ENCODE measurements at places on chromosomes 2 and 18. TPM values are rescaled to one million over a fixed set of nuclear protein-coding genes. Genes with fewer than 3 reads are reported as not detected.

- no peak overlapping the region for H3K27ac ChIP-seq
- H3K36me3 ChIP-seq, result no peaks in the 10 kb centered on the region
- H3K27me3 ChIP-seq, result no peaks in the 10 kb centered on the region
- no peak for DNase-seq
Measured at GRCh38 chr2:192379736-192380135, 185.0 kb upstream of the TMEFF2 start.

GRCh38 chr2:235614176-235614860 lies 120.5 kb downstream of the AGAP1 start:
- peaks cover 5% of the 10 kb centered on the region for H3K27me3 ChIP-seq
- no peaks in the 10 kb centered on the region for H3K36me3 ChIP-seq
- no peak for DNase-seq

DNA sequence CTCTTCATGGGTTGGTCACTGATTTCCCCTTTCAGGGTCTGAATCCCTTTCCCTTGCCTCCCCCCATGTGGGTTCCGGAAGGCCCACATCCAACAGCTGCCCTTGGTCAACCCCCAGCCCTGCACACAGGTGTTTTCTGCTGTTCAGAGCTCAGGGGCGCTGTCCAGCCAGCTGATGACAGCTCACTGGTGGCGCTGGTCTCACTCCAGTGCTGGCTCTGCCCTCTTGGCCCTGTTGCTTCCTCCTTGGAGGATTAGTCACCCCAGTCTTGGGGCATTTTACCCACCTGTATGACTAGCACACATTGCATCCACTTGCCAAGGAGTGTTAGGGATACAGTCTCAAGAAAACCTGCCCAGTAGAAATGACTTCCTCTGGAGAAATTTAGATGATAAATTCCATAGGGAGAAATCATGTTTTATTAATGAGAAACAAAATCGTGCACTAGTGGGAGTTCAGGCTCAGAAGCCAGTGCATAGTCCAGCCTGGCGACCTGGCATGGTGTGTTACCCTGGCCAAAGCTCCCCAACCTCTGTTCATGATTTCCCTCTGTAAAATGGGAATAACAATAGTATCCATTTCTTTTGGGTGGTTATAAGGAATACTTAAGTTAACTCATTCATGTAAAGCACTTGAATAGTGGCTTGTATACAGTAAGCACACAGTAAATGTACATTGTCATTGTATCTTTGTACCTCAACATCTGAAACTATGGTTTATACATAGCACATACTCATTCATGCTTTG lies 21.6 kb downstream of the CRIM1 start:
- H3K27me3 ChIP-seq, result peaks cover 1% of the 10 kb centered on the region
- no peaks in the 10 kb centered on the region for H3K36me3 ChIP-seq
- H3K4me3 ChIP-seq, result no peak overlapping the region
- no peak overlapping the region for H3K27ac ChIP-seq
- no peak for DNase-seq

DNA sequence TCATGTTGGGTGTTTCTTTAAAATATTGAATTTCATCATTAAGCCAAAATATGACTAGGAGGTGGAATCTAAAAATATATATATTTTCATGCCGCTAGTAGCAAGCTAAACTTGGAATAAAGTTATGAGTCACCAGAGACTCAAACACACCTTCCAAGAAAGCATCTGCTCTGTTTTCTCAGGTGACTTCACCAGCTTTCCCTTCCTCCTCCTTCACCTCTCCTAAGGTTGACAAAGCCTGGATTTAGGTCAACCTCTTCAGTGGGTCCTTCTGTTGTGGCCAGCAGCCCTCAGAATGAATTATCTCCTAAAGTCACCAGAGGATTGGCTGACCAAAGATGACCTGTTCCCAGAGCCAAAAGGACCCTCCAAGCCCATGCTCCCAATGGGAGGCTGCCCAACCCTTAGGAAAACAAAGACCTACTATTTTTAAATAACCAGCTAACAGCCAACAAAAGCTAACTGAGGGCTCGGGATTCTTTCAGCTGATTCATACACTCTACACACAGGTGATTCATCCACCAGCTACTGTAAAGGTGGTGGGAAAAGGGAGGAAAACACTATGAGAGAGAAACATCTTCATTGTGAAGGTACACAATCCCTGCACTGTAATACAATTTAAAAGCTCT lies 113.9 kb downstream of the MYO5B start:
- H3K27me3 ChIP-seq, result peaks cover 12% of the 10 kb centered on the region
- peaks cover 2% of the 10 kb centered on the region for H3K4me1 ChIP-seq
- H3K4me3 ChIP-seq, result no peak overlapping the region
- no peak overlapping the region for H3K27ac ChIP-seq
- DNase-seq, result no peak

GRCh38 chr2:47359375-47359868 lies 43.5 kb upstream of the MSH2 start:
- no peak overlapping the region for H3K27ac ChIP-seq
- no peak for DNase-seq
- H3K4me3 ChIP-seq, result no peak overlapping the region
- H3K36me3 ChIP-seq, result no peaks in the 10 kb centered on the region
- no peaks in the 10 kb centered on the region for H3K27me3 ChIP-seq

GRCh38 chr18:35091841-35092240 lies 50.6 kb downstream of the MAPRE2 start:
- no peak for DNase-seq
- no peak overlapping the region for H3K27ac ChIP-seq

GRCh38 chr2:224780106-224780505 lies 63.9 kb upstream of the CCDC195 start:
- H3K4me1 ChIP-seq, result peaks cover 3% of the 10 kb centered on the region
- no peaks in the 10 kb centered on the region for H3K27me3 ChIP-seq
- peaks cover 35% of the 10 kb centered on the region for H3K36me3 ChIP-seq
- peak overlapping the region; percentile 26 for H3K27ac ChIP-seq

GRCh38 chr2:66761826-66762225 lies 326.9 kb downstream of the MEIS1 start:
- no peak overlapping the region for H3K27ac ChIP-seq
- DNase-seq, result no peak
- no peaks in the 10 kb centered on the region for H3K4me1 ChIP-seq
- no peaks in the 10 kb centered on the region for H3K27me3 ChIP-seq
- H3K36me3 ChIP-seq, result no peaks in the 10 kb centered on the region
- no peak overlapping the region for H3K4me3 ChIP-seq

- no peak overlapping the region for H3K4me3 ChIP-seq
Measured at GRCh38 chr2:173649527-173650219, 295.0 kb downstream of the CDCA7 start.

GRCh38 chr2:122136056-122136455 lies 380.6 kb downstream of the TSN start:
- DNase-seq, result peak; percentile 26
- no peaks in the 10 kb centered on the region for H3K36me3 ChIP-seq
- H3K4me1 ChIP-seq, result no peaks in the 10 kb centered on the region
- H3K27me3 ChIP-seq, result no peaks in the 10 kb centered on the region

DNA sequence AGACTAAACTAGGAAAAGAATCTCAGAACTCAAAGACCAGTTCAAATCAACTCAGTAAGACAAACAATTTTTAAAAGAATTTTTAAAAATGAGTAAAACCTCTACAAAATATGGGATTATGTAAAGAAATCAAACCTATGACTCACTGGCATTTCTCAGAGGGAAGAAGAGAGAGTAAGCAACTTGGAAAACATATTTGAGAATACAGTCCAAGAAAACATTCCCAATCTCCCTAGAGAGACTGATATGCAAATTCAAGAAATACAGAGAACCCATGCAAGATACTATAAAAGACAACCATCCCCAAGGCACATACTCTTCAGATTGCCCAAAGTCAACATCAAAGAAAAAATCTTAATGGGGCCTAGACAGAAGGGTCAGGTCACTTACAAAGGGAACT lies 162.7 kb downstream of the WDPCP start:
- no peaks in the 10 kb centered on the region for H3K4me1 ChIP-seq
- no peaks in the 10 kb centered on the region for H3K27me3 ChIP-seq
- H3K4me3 ChIP-seq, result no peak overlapping the region
- no peak overlapping the region for H3K27ac ChIP-seq
- H3K36me3 ChIP-seq, result peaks cover 14% of the 10 kb centered on the region

DNA sequence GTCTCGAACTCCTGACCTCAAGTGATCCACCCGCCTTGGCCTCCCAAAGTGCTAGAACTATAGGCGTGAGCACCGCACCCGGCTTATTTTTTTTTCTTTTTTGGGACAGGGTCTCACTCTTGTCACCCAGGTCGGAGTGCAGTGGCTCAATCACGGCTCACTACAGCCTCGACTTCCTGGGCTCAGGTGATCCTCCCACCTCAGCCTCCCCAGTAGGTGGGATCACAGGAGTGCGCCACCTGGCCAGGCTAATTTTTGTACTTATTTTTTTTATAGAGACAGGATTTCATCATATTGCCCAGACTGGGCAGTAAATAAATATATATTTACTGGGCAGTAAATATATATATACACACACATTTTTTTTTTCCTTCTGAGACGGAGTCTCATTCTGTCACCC lies 2.6 kb downstream of the ATP5F1A start:
- no peak overlapping the region for H3K27ac ChIP-seq
- H3K27me3 ChIP-seq, result no peaks in the 10 kb centered on the region
- no peak overlapping the region for H3K4me3 ChIP-seq
- peaks cover 38% of the 10 kb centered on the region for H3K4me1 ChIP-seq
- peaks cover 39% of the 10 kb centered on the region for H3K36me3 ChIP-seq

DNA sequence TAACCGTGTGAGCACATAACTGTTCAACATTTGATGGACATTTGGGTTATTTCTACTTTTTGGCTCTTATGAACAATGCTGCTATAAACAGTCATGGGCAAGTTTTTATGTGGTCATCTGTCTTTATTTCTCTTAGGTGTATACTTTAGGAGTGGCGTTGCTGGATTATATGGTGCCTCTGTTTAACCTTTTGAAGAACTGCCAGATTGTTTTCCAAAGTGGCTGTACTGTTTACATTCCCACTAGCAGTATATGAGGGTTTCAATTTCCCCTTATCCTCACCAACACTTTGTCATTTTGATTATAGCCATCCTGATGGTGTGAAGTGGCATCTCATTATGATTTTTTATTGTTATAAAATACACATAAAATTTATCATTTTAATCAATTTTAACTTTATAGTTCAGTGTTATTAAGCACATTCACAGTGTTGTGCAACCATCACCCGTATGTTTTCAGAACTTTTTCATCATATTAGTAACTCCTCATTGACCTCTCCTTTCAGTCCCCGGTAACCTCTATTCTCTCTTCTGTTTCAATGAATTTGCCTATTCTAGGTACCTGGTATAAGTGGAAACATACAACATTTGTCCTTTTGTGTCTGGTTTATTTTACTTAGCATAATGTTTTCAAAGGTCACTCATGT lies 55.4 kb downstream of the EML4 start:
- H3K4me3 ChIP-seq, result no peak overlapping the region
- peaks cover 9% of the 10 kb centered on the region for H3K36me3 ChIP-seq
- H3K27me3 ChIP-seq, result no peaks in the 10 kb centered on the region
- DNase-seq, result no peak

- peaks cover 4% of the 10 kb centered on the region for H3K36me3 ChIP-seq
- H3K4me1 ChIP-seq, result peaks cover 17% of the 10 kb centered on the region
- no peak overlapping the region for H3K4me3 ChIP-seq
- H3K27ac ChIP-seq, result no peak overlapping the region
- no peaks in the 10 kb centered on the region for H3K27me3 ChIP-seq
Measured at GRCh38 chr2:151632993-151633565, 101.2 kb downstream of the NEB start.

DNA sequence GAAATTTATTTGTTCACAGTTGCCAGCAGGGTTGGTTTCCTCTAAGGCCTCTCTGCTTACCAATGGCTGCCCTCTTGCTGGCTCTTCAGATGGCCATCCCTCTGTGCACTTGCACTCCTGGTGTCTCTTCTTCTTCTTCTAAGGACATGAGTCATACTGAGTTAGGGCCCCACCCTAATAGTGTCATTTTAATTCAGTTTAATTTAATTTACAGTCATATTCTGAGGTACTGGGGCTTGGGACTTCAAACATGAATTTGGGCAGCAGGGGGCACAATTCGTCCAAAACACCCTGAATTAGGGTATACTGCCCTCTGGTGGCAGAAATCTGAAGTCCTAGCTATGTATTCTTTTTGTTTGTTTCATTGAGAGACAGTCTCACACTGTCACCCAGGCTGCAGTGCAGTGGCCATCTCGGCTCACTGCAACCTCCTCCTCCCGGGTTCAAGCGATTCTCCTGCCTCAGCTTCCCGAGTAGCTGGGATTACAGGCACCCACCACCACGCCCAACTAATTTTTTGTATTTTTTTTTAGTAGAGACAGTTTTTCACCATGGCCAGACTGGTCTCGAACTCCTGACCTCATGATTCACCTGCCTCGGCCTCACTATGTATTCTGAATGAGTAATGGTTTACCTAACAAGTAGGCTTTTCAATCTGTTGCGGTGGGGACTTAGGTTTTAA lies 19.8 kb downstream of the SLC4A1AP start:
- H3K4me1 ChIP-seq, result peaks cover 41% of the 10 kb centered on the region
- H3K36me3 ChIP-seq, result peaks cover 26% of the 10 kb centered on the region
- no peaks in the 10 kb centered on the region for H3K27me3 ChIP-seq
- peak; percentile 90 for DNase-seq
- H3K27ac ChIP-seq, result peak overlapping the region; percentile 76
- H3K4me3 ChIP-seq, result no peak overlapping the region

DNA sequence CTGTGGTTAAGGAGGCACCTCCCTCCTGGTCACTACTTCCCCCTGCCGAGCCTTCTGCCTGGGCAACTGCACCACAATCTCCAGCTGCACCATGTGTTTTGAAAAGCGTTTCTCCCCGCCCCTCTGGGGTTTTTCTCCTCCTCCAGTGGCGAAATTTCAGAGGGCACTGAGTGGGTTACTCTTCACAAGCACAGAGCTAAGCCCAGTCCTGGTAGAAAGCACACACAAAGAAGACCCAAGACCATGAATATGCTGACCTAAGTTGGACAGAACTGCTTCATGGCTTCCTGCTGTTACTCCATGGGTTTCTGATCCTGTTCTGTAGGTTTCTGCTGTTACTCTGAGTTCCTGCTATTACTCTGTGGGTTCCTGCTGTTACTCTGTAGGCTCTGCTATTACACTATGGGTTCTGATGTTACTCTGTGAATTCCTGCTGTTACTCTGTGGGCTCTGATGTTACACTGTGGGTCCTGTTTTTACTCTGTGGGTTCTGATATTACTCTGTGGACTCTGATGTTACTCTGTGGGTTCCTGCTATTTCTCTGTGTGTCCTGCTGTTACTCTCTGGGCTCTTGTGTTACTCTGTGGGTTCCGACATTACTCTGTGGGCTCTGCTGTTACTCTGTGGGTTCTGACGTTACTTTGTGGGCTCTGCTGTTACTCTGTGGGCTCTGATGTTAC lies 216.6 kb downstream of the RTP5 start:
- peaks cover 1% of the 10 kb centered on the region for H3K27me3 ChIP-seq
- no peak overlapping the region for H3K27ac ChIP-seq
- peak; percentile 48 for DNase-seq
- peak overlapping the region; percentile 25 for H3K4me3 ChIP-seq

PLEKHB2 gene
- 52.2 TPM for total RNA-seq

NOL4 gene
- total RNA-seq, result not detected

RAB3GAP1 gene
- total RNA-seq, result 29.6 TPM

ADAM23 gene
- 2.3 TPM for total RNA-seq

FSHR gene
- total RNA-seq, result not detected

EPB41L3 gene
- 0.88 TPM for total RNA-seq

ST3GAL5 gene
- 11.5 TPM for total RNA-seq

DSEL gene
- 0.14 TPM for total RNA-seq

HOXD1 gene
- total RNA-seq, result not detected

KCNG2 gene
- total RNA-seq, result not detected

GAREM2 gene
- total RNA-seq, result 2.8 TPM

DLX2 gene
- not detected for total RNA-seq

Data from activated CD4-positive, alpha-beta memory T cell treated with anti-CD3 and anti-CD28 coated beads for 36 hours (primary cell).